ENCODE measurements at places on chromosomes 4 and X. TPM values are rescaled to one million over a fixed set of nuclear protein-coding genes. Genes with fewer than 3 reads are reported as not detected.

The UGT2B17 gene
- not detected for total RNA-seq

The KIF4A gene
- 1.2 TPM for total RNA-seq

The SHROOM4 gene
- 6.3 TPM for total RNA-seq

The USP17L5 gene
- total RNA-seq = not detected

The SOX3 gene
- total RNA-seq = not detected

The ANK2 gene
- total RNA-seq = 51.4 TPM

The CXXC4 gene
- total RNA-seq = 0.19 TPM

All from omental fat pad (tissue), 4 donors.